ENCODE measurements at places on chromosomes 1 and 21. TPM values are rescaled to one million over a fixed set of nuclear protein-coding genes. Genes with fewer than 3 reads are reported as not detected.

Gene VHLL
- polyA plus RNA-seq = 0.24 TPM

Gene RGS7
- 5.3 TPM for polyA plus RNA-seq

Gene GPR3
- polyA plus RNA-seq = 1.0 TPM

Gene KCND3
- 0.93 TPM for polyA plus RNA-seq

Gene RAB13
- 155 TPM for polyA plus RNA-seq

Gene PGBD5
- polyA plus RNA-seq = 5.7 TPM

Gene MYOG
- polyA plus RNA-seq = 0.14 TPM

Gene LCK
- polyA plus RNA-seq = 6.7 TPM

Gene MEGF6
- 9.3 TPM for polyA plus RNA-seq

Gene KLHDC8A
- polyA plus RNA-seq = 1.5 TPM

Gene LCE1F
- polyA plus RNA-seq = not detected

Gene MAN1C1
- 18.5 TPM for polyA plus RNA-seq

Gene PODN
- polyA plus RNA-seq = 2.0 TPM

Gene CD101
- 2.1 TPM for polyA plus RNA-seq

Gene ADORA3
- 0.50 TPM for polyA plus RNA-seq

Gene VCAM1
- polyA plus RNA-seq = 27.6 TPM

Gene CLDN19
- polyA plus RNA-seq = 111 TPM

Gene PLEKHN1
- 0.30 TPM for polyA plus RNA-seq

Gene TMEM52
- polyA plus RNA-seq = 1.7 TPM

Gene TRIM17
- polyA plus RNA-seq = 8.5 TPM

Gene UBASH3A
- 0.10 TPM for polyA plus RNA-seq

Gene TMEM51
- 23.8 TPM for polyA plus RNA-seq

All from right renal pelvis (tissue), 4 donors.